ENCODE measurements at places on chromosomes 5 and 9.

GRCh38 chr9:99523838-99524237 is 297.8 kb upstream of the NR4A3 start:
- DNase-seq = no peak

DNA sequence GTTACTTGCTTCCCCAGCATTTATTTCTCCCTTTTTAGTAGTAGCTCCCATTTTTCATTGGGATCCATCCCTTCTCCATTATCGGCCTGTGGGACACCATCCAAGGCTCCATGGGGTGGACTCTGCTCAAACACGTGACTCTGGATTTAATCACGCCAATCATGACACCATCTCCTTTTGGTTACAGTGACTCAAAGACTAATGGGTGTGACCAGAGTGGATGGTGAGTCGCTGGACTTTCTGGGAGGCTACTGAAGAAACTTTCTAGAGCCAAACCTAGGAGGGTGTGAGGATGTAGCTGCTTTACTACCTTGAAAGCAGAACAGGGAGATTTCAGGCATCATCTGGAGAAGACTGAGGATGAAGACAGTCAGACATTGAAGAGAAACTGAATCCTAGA is 93.1 kb downstream of the PJA2 start:
- no peak for DNase-seq

DNA sequence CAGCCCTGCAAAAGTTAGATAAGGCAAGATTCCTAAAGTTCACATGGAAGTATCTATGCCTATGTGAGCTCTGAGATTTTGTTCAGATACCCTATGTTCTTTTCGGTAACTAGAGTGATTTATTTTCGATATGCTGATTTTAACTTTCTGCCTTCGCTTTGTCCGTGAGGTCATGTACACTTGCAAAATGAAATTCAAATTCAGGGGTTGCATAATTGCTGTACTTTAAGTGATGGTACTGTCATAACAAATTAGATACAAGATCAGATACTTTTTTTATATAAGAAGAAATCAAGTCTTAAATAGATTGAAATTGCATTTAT is 350 bp upstream of the ECPAS start:
- DNase-seq = no peak

GRCh38 chr5:162852134-162852533 is 585.3 kb upstream of the CCNG1 start:
- DNase-seq = no peak

- no peak for DNase-seq
These were observed 64.0 kb downstream of the NSUN2 start for GRCh38 chr5:6568889-6569288.

DNA sequence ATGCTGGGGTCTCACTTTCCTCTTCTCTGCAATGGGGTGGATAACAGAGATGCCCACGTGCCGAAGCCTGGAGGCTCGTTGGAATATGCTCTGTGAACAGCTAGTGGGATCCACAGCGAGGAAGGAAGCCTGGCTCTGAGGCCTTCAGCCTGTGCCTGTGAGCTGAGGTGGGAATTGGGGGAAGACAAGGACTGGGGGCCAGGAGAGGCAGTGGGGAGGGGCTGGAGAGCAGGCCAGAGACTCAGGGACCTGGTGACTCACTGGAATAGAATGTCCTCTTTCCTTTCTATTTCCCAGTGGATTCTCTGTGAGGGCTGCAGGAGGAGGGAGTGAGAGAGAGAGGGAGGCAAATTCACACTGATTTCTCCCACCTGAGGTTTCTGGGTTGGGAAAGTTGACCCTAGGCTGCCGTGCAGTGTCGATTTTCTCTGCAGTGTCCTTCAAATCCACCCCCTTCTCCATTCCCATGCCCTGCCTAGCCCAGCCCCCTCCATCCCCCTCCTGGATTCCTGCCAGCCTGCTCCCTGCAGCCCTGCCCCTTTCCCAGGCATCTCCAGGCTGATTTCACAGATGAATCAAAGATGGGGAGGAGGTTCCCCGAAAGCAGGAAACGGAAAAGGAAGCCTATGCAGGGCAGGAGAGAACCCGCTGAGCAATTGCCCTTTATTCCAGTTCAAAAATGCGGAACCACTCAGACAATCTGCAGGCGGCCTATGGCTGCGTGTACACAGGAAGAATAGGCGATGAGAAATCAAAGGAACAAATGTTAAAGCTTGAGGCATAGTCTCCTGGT is 1.4 kb upstream of the SPAAR start:
- DNase-seq = no peak

DNA sequence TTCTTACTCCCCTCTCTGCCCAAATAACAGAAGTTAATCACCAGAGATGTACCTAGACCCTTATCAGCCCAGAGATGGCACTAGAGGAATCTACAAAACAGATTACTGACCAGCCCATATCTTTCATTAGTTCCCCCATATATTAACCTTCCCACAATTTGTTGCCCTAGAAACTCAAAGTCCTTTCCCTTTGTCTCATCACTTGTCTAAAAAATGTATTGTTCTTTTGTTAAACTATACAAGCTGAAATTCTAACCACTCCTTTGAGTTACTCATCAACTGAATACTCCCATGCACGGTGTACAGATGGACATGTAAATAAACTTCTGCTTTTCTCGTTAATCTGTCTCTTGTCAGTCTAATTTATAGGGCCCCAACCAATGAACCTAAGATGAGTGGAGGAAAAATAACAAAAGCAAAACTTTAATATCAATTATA is 130.9 kb downstream of the CCDC192 start:
- DNase-seq = no peak

GRCh38 chr5:6822556-6823343 is 109.5 kb downstream of the TENT4A start:
- DNase-seq = no peak

DNA sequence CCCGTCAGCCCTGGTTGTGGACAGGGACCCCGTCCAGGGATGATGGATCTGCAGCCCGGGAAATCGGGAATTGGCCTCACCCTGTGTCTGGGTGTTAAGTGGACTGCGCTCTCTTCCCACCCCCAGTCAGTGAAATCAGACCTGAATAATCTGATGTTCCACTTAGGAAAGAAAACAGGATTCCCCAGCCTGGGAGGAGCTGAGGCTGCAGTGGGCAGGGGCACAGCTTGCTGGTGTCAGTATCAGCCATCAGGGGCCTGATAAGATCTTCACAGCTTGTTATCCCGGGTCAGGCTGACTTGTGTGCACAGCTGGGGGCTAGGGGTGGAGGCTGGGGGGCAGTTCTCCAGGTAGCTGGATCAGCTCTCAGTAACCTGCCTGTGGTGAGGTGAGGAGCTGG is 29.1 kb downstream of the LMX1B start:
- no peak for DNase-seq

- DNase-seq = no peak
These were observed 139.1 kb upstream of the CLINT1 start for GRCh38 chr5:157997991-157998504.
